Fibroblast of skin of right biceps (primary cell): ENCODE measurements at places on chromosomes 13 and 19.

DNA sequence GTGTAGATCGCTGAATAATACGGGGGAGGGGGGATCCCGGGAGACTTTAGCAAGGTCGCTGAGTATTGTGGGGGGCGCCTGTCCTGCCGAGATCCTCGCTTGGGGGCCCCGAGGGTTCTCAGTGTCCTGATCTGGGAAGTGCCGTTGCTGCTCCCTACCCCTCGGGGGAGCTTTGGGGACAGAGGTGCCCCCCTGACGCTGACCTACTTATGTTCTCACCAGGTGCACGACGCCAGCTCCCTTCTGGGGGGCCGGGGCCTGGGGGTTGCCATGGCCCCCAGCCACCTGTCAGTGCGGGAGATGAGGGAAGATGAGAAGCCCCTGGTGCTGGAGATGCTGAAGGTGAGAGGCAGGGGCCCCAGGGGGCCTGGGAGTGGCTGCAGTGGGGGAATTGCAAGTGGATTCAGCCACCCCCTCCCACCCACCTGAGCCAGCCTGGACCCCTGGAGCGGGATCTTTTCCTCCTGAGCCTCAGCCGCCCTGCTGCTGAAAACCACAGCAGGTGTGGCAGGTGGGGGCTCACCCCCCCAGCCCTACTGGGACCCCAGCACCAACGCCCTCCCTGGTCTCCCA is 537 bp downstream of the NAT14 start:
- no peak for DNase-seq

DNA sequence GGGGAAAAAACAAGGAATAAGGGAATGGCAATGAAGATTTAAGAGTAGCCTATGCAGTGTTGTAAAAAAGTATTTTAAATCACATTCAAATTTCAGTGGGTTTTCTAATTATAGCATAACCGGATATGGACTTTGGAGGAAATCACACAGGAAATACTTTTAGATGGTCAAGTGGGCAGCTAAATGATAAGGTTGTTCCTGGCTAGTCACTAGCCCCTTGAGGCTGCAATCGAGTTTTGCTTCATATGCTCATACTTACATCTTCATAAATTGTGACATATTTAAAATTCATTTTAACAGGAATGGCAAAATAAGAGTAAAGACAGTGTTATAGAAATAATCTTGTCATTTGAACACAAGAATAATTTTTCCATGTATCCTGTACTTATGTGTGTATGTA is 88.9 kb downstream of the WDFY2 start:
- DNase-seq, result no peak

- peak; percentile 88 for DNase-seq
Observed at GRCh38 chr19:5308451-5309437, 31.9 kb downstream of the PTPRS start.

DNA sequence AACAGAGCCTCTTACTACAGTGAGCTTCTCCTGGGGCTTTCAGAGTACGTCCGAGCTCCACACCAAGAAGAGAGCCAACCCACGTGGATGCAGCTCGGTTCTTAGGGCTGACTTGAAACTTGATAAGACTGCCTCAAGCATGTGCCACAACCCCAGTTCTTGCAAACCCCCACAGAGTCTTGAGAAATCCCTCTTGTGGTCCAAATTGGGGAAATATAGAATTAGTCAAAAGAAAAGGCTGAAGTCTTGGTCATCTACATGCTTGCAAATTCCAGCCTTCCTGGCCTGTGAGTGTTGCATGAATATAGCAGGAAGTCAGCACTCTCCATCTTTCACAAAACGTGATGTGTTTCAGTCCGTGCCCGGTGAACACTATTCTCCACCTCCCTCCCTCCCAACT is 95.2 kb downstream of the GGACT start:
- no peak for DNase-seq

GRCh38 chr19:49916839-49917733 is 11.9 kb upstream of the ATF5 start:
- no peak for DNase-seq

- peak; percentile 85 for DNase-seq
Observed at GRCh38 chr19:531009-531752, 379 bp upstream of the CDC34 start.

DNA sequence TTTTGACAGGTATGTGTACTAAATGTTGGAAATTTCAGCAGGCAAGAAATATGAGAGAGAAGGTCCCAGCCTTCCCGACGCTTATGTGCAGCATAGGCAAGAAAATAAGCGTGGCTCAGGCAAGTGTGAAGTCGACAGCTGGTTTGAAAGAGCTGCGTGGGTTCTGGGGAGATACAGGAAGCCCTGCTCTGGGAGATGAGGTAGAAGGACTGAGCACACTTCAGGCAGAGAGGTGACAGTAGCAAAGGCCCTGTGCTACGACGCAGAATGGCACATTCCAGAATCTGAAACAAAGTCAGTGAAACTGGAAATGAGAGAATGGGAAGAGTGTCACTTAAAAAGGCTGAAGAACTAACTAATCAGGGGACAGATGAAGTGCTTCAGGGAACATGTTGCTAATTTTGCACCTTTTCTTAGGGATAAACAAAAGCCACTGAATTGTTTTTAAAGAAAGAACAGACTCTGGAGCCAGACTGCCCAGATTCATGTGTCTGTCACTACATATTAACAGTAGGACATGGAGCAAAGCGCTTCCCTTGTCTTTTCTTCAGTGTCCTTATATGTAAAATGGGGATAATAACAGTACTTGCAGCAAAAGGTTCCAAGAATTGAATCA is 160.1 kb downstream of the SPRY2 start:
- DNase-seq, result no peak

- no peak for DNase-seq
Observed at GRCh38 chr19:3398900-3399278, 32.5 kb downstream of the NFIC start.

GRCh38 chr13:31927219-31927653 is 104.3 kb upstream of the FRY start:
- no peak for DNase-seq

GRCh38 chr19:29450812-29451211 is 75.0 kb upstream of the VSTM2B start:
- DNase-seq, result no peak

- DNase-seq, result no peak
Observed at GRCh38 chr13:39618561-39618960, 15.6 kb upstream of the LHFPL6 start.

- DNase-seq, result peak; percentile 69
Observed at GRCh38 chr13:35468195-35468594, 8.3 kb downstream of the MAB21L1 start.

DNA sequence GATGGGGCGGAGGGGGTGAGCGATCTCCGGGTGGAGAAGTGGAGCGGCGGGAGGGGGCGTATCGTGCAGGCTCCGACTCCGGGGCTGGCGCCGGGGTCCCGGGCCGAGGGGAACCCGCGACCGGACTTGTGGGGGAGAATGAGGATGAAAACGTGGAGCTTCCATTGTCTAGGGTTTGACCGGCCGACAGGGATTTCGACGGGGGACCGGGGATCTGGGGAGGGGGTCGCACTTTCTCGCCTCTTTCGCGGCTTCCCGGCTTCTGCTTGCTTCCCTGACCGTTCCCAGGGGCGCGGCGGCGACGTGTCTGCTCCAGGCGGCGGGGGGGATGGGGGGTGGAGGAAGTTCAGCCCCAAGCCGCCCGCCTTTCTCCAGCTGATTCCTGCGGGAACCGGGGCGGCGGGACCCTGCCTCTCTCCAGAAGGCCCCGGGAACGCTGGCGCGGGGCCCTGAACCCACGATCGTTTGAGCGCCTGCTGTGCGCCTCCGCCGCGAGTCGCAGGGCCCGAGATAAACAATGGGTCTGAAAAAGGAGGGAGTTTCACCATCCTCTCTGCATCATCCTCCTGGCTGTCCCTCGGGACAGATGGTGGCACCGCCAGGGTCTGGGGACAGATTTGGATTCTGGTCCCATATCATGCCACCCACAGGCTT is 790 bp downstream of the TPM4 start:
- peak; percentile 64 for DNase-seq

DNA sequence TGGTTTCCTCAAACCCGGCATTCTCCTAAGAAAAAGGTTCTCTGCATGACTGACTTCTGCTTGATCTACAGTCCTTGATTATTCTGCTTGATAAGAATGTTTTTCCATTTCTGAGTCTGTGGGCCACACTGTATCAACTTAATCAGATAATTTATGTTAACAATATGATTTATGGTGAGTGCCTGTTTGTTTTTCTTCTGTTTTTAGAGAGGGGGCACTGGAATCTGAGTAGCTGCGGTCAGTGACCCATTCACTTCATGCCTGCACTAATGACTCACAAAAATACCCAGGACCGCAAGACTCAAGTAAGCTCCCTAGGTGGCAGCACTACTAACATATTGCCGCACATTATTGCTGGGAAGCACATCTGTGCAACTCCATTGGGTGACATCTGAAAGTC is 542.3 kb upstream of the ATXN8OS start:
- peak; percentile 30 for DNase-seq

GRCh38 chr19:48394331-48395169 is 1.1 kb downstream of the GRIN2D start:
- DNase-seq, result no peak

DNA sequence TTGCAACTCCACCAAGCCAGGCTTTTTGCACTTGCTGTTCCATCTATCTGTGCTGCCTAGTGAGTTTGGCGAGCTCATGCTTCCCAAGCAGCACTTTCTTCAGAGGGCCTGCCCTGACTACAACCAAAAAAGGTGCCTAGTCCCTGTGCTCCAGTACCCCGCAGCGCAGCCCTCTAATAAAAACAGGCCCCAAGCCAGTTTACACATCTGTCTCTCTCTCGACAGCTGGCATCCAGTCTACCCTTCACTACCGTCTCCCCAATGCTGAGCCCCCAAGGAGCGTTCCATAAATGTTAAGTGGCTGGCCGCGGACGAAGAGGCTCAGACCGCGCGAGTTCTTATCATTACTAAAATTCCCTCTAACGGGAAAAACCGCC is 512 bp downstream of the MED4 start:
- no peak for DNase-seq

- DNase-seq, result no peak
Observed at GRCh38 chr13:111372651-111373425, 52.4 kb downstream of the TEX29 start.

GRCh38 chr19:51258165-51259160 is 7.6 kb downstream of the SIGLECL1 start:
- no peak for DNase-seq

DNA sequence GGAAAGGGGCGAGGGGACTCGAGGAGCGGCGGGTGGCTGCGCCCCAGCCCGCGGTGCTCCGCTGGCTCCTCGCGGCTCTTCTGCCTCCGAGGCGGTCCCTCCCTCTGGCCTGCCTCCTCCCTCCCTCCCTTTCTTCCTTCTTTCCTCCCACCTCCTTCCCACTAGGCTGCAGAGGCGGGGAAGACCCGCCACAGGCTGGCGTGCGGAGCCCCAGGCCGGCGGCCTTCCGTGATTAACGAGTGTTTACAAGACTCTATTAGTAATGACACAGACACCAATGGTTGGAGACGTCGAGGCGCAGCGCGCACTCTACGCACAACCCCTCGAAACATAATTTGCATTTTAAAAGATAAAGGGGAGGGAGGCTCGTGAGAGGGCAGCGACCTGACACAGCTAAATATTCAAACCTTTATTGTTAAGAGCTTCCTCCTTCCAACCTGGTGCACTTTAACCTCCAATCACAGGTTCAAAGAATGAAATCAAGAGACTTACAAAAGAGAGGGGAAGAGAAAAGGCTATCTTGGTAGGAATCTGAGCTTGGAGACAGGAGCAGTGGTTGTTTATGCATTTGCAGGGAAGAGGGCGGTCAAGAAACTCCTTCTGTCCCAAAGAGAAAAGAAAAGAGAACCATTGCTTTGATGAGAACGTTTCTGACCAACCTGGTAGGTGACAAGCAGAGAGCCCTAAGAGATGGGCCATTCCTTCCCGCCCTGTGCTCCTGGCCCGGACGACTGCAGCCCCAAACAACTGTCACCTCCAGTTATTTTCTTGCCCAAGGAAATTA is at the start of gene CDX2:
CDX2 (minus strand) TSS at position 234 of the 784 bp plus-strand sequence. CDS start 309 bp downstream, outside the sequence.
- no peak for DNase-seq

GRCh38 chr19:48968813-48969218 is 3.7 kb downstream of the FTL start:
- no peak for DNase-seq

DNA sequence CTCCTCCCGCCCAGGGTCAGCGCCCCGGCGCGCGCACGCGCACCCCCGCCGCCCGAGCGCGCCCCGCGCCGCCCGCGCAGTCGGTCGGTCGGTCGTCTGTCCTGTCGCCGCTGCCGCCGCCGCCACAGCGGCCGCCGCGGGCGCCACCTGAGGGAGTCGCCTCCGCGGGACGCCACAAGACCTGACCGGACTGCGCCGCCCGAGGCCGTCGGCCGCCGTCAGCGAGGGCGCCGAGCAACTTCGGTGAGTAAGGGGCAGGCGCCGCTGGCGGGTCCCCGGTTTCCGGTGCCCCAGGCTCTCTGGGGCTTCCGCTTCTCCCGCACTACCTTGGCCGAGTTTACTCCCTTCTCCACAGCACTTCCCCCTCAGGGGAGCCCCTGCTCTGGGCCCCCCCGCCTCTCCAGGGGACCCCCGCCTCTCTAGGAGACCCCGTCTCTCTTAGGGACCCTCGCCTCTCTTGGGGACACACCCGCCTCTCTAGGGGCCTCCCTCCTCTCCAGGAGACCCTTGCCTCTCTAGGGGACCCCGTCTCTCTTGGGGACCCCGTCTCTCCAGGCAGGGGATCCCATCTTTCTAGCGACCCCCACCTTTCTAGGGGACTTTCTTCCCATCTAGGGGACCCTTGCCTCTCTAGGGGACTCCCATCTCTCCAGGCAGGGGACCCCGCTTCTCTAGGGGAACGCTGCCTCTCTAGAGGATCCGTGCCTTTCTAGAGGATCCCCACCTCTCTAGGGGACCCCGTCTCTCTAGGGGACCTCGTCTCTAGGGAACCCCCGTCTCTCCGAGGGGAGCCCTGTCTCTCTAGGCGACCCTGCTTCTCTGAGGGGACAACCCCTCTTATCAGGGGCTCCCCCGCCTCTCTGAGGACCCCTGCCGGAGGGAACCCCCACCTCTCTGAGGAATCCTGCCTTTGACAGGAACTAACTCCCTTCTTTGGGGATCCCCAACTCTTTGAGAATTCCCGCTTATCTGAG is 19.3 kb upstream of the GATAD2A start:
- no peak for DNase-seq

- DNase-seq, result peak; percentile 58
Observed at GRCh38 chr19:29583196-29583999, 22.7 kb upstream of the POP4 start.

DNA sequence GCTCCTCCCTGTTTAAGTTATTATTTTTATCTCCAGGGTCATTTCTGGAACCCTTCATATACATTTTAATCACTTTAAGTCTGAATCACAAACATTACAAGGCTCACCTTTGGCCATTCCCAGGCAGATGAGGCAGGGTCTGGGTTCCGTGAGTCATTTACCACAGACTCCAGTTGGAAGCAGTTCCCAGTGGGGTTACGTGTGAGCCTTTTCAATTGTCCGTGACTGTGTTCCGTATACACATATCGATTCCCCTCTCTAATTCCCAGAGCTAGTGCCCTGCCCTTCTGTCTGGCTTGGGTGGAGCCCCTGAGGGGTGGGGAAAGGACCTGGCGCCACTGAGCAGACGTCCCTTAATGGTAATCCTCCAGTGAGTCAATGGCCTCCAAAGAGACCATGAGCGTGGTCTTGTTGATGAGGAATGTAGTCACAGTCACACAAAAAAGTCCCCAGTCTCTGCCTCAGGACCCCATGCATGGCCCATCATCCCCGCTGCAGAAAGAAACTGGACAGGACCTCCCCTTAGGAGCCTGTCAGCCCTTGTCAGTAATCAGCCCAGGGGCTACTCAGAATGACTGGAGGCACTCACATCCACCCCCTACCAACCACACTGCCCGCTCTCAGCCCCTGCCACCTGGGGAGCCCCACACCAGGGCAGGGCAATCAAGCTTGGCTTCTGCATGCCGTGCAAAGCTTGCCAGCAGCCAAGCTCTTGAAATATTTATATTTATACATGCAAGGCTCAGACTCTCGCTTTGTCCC is 144.4 kb downstream of the ZIC5 start:
- no peak for DNase-seq

- no peak for DNase-seq
Observed at GRCh38 chr13:110070046-110070445, 236.9 kb downstream of the COL4A1 start.
